ENCODE measurements at places on chromosomes 13 and 19. TPM values are rescaled to one million over a fixed set of nuclear protein-coding genes. Genes with fewer than 3 reads are reported as not detected.

Gene INSL3
- total RNA-seq = not detected

GRCh38 chr13:86841264-86841663 is 829.9 kb upstream of the SLITRK5 start:
- DNase-seq = no peak

GRCh38 chr19:23547156-23547555 is 139.9 kb downstream of the ZNF675 start:
- no peak for DNase-seq

DNA sequence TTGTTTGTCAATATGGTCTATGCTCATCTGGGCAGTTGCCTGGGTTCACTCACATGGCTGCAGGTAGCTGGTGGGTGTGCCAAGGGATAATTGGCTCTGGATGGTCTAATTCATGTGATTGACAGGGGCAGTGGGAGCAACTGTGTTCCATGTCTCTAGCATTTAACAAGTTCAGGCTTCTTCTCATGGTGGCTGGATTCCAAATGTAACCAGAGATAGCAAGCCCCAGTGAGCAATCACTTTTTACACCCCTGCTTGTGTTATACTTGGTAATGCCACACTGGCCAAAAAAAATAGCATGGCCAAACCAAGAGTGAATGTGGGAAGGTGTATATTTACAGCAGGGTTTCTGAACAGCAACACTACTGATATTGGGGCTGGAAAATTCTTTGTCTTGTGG is 89.6 kb upstream of the TNFSF11 start:
- DNase-seq = no peak

Gene SOX1
- total RNA-seq = not detected

Gene BEST2
- total RNA-seq = not detected

DNA sequence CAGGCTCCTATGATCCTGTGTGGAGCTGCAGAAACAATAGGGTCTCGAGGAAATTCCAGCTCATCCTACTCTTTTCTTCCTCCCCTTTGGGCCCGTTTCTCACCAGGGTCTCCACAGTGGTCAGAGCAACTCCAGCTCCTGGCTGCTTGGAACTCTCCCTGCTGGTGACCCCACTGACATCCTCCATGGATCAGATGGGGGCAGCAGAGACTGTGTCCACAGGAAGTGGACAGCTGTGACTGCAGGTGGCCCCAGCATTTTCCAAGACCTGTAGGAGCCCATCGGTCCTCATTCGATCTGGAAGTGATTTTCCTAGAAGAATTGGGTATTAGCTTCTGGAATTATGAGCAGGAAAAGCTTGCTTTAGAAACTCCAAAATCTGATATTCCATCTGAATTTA is 208.5 kb downstream of the ZNF536 start:
- DNase-seq = no peak

Gene CGB2
- not detected for total RNA-seq

Gene ZGLP1
- total RNA-seq = 1.8 TPM

Gene ZNF112
- total RNA-seq = 5.2 TPM

DNA sequence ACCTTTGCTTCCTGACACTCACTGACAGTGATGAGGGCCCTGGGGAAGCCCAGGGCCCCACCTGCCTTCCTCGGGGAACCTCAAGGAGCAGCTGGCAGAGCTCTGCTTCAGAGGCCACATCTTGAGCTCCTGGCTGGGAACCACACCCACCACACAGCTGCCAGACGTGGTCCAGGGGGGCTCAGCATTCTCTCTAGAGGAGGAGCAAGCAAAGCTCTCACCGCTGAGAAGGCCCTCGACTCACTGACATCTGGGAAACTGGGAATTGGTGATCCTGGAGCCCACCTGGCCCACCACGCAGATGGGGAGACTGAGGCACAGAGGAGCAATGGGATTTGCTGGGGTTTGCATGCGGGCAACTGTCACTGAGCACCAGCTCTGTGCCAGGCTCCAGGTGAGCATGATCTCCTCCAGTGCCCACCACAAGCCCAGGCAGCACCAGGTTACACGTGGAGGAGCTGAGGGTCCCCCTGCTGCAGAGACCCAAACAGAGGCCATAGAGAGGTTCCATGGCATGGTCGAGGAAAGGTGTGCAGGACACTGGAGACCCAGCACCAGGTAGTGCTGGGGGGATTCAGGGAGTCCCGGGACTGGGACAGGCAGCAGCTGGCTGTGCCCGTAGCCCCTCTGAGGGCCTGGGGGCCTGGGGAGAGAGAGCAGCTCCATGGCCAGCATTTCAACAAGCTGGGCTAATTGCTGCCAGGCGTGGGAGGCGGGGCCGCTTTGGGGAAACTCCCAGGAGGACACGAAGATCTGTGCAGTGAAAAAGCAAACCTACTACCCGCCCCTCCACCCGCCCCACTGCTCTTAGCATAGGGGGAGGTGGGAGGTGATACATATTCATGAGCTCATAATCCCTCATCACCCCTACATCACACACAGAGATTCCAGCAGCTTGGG is 33.4 kb downstream of the PEPD start:
- no peak for DNase-seq

GRCh38 chr13:49560270-49561061 is 24.9 kb downstream of the RCBTB1 start:
- DNase-seq = peak; percentile 36

Measured in left cardiac atrium (tissue), 4 donors.